Endothelial cell of umbilical vein (primary cell): ENCODE measurements at places on chromosomes 4 and X. TPM values are rescaled to one million over a fixed set of nuclear protein-coding genes. Genes with fewer than 3 reads are reported as not detected.
A peak's percentile ranks its signal among the peaks of the same experiment; 100 is the strongest.

- no peak for DNase-seq
Observed at GRCh38 chrX:82370978-82371646, 1137.0 kb upstream of the POU3F4 start.

GRCh38 chrX:21725496-21725895 is 32.4 kb downstream of the SMPX start:
- no peak for DNase-seq

GRCh38 chr4:92265021-92265420 is 38.7 kb upstream of the GRID2 start:
- peak; percentile 26 for DNase-seq

- no peak for DNase-seq
Observed at GRCh38 chr4:24235618-24236017, 345.8 kb upstream of the PPARGC1A start.

DNA sequence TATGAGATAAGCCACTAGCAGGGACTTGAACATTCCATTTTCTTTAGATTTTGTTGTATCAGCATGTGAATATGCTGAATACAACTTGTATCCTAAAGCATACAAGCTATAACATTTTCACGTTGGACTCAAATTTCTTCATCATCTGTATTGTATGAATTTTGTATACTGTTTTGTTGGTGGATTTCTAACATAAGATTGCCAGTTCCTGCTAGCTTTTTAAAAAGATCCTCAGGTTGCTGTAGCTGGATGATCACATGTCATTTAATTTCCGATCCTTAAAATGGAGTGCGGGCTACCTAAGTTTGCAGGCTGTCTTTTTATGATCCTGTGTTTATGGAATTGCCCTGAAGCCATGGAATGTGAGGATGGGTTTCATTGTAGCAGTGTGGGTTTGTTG is 6.9 kb downstream of the PDLIM5 start:
- DNase-seq: no peak

- no peak for DNase-seq
Observed at GRCh38 chr4:129077326-129077725, 16.0 kb downstream of the SCLT1 start.

DNA sequence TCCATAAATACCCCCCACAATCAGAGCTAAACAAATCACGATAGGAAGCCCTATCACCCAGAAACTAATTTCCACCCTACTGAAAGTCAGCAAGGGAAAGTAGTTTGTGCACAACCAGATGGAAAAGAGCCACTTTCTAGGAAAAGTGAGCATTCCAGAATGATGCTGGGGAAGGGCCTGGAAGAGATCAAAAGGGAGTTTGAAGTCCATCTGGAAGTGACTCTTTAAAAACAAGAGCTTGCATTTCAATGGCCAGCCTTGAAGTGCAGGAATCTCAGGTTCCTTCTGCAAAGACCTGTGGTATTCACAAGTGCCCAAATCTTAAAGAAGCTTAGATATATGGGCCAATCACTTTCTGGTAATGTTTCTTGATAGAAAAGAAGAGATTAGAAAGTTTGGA is 97.0 kb upstream of the LDB2 start:
- no peak for DNase-seq

DNA sequence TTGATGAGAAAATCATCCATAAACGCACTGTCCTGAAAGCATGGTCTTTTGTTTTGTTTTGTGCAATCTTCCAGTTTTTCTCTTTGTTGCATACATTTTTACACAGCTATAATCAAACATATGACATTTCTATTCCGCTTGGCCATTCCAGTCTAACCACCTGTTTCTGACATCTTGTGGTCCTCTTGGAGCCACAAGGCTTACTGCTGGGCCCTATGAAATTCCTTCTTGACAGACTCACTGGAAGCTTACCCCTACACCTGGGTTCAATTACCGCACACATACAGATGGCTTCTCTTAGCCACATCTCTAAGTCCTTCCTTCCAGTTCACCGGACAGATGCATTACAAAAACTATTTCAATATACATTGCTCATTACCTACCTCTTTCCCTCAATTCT is 72.4 kb downstream of the PAPSS1 start:
- DNase-seq: no peak

The ZNF81 gene
- 6.4 and 9.6 TPM in 2 replicates for total RNA-seq

The PALLD gene
- total RNA-seq: 47.9 and 48.2 TPM in 2 replicates

The KCND1 gene
- total RNA-seq: 0.67 and 1.3 TPM in 2 replicates
